ENCODE measurements at places on chromosomes 13 and 19. TPM values are rescaled to one million over a fixed set of nuclear protein-coding genes. Genes with fewer than 3 reads are reported as not detected.

DNA sequence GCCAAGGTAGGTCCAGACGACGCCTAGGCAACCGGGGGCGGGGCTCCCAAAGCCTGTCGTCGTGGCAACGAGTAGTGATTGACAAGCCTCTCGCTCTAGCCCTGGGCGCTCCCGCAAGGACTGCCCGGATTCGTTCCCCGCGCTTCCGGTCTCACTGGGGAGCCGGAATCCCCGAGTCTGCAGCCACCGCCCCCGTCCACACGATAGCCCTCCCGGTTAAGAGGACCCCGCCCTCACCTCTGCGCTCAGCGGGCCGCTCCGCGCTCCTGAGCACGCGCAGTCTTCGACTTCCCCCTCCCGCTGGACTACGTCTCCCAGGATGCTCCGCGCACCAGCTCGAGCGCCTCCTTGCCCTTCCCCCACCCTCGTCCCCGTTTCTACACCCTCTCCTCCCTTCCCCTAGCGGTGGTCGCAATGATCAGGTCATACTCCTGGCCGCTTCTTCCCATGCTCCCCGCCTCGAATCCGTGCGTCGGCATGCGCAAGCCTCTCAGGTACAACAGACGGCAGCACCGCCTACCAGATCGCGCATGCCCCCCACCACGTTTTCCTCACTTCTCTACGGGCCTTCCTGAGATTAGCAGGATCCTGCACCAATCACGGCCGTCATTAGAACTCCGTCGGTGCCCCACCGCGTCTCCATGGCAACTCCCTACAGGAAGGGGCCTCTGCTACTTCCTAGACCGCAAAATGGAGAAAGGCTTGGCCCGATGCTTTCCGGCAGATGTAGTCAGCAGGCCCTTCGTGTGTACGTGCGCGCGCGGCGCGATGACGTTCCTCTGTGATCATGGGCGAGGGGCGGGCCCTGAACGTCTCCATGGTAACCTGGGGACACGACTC is at the start of gene MZF1:
TSS of gene MZF1 (minus strand) at position 518 of the 840 bp plus-strand sequence. CDS start 1,946 bp downstream, outside the sequence.
- H3K4me3 ChIP-seq: peak within 1 kb of the TSS; percentile 86
- no peaks in the 10 kb centered on the region for H3K36me3 ChIP-seq
- H3K27ac ChIP-seq: peak within 1 kb of the TSS; percentile 93
- H3K27me3 ChIP-seq: no peaks in the 10 kb centered on the region
- DNase-seq: peak; percentile 99

The DLL3 gene
- 0.53 TPM for total RNA-seq

GRCh38 chr19:9939301-9939913 is 3.1 kb upstream of the OLFM2 start:
- no peaks in the 10 kb centered on the region for H3K36me3 ChIP-seq
- no peak overlapping the region for H3K27ac ChIP-seq
- H3K4me3 ChIP-seq: no peak overlapping the region
- H3K27me3 ChIP-seq: no peaks in the 10 kb centered on the region

- no peaks in the 10 kb centered on the region for H3K36me3 ChIP-seq
- no peak for DNase-seq
- no peaks in the 10 kb centered on the region for H3K27me3 ChIP-seq
- H3K4me3 ChIP-seq: peak overlapping the region; percentile 78
Observed at GRCh38 chr19:45442778-45443461, 19.2 kb upstream of the ERCC1 start.

The CADM4 gene
- 6.4 TPM for total RNA-seq

DNA sequence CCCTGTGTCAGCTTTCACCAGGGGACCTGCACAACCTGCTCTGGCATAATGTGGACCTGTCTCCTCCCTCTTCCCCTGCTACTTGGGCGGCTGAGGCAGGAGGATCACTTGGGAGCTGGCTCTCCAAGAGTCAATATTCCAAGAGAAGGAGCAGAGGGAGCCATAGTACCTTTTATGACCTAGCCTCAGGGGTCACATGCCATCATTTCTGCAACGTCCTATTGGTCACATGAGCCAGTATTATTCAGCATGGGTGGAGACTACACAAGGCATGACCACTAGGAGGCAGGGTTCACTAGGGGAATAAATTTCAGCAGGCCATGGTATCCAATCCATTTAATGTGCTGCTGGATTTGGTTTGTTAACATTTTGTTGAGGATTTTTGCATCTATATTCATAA is 12.0 kb upstream of the SHFL start:
- H3K4me1 ChIP-seq: peaks cover 28% of the 10 kb centered on the region
- peak; percentile 60 for DNase-seq
- H3K4me3 ChIP-seq: no peak overlapping the region
- no peaks in the 10 kb centered on the region for H3K36me3 ChIP-seq
- H3K27me3 ChIP-seq: peaks cover 2% of the 10 kb centered on the region
- no peak overlapping the region for H3K27ac ChIP-seq

The IGFL1 gene
- total RNA-seq: not detected
